Amniotic stem cell (primary cell): ENCODE measurements at places on chromosomes 1 and 21.

- DNase-seq, result no peak
Observed at GRCh38 chr1:118254491-118255425, 69.7 kb upstream of the SPAG17 start.

- no peak for DNase-seq
Observed at GRCh38 chr1:13820456-13820855, 120.5 kb downstream of the PRDM2 start.

DNA sequence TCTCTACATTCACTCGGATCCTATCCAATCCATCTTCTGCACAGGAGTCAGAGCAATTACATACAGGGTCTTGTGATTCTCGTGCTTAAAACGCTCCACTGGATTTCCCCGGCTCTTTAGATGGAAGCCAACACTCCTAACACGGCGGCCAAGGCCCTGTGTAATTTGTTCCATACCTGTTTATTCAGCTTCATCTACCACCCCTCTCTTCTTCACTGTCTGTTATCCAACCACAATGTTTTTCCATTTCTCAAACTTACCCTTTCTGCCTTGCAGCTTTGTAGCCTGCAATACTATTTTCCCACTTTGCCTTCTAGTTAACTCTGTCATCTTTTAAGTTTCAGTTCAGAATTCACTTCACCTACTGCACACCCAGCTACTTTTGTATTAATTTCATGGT, 249.6 kb upstream of the USP25 start:
- DNase-seq, result no peak

- no peak for DNase-seq
Observed at GRCh38 chr1:243268751-243269460, 13.1 kb downstream of the SDCCAG8 start.

DNA sequence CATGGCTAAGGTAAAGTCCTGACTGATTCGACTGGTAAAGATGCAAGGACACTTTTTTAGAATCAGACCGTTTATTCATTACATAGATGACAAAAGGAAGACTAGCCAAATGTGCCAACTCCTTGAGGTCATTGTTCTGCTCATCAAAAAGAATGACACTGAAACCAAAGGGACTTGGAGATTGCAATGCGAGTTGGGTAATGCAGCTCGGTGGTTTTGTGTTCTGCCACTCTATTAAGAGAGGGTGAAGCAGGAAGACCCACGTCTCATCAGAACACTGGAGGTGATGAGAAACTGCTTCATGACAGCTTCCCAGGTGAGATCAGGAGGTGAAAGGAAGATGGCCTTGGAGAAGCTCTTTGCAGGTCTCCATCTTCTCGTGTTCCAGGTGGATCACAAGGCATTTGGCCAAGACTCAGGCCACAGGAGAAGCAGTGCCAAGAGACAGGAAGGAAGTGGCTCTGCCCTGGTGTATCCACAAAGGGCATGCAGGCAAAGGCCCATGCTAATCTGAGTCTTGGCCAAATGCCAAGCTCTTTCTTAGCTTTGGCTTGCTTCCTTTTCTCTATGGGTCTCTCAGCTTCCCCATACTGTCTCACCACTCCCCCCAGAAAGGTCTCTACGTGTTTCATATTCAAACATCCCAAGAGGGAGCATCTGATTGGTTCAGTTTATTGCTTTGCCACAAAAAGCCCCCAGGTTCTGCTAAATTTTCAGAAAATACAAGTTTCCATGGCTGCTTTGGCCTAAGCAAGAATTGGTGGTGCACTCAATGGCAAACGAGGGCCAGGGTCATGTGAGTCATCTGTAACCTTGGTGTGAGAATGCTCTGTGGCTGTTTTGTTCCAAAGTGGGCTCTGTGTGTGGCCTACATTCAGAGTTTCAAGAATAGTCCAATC, 5.7 kb upstream of the CCT8 start:
- DNase-seq, result no peak

- no peak for DNase-seq
Observed at GRCh38 chr1:31396633-31397351, 16.2 kb upstream of the SERINC2 start.

- no peak for DNase-seq
Observed at GRCh38 chr1:111216751-111217150, 10.8 kb upstream of the CHI3L2 start.

DNA sequence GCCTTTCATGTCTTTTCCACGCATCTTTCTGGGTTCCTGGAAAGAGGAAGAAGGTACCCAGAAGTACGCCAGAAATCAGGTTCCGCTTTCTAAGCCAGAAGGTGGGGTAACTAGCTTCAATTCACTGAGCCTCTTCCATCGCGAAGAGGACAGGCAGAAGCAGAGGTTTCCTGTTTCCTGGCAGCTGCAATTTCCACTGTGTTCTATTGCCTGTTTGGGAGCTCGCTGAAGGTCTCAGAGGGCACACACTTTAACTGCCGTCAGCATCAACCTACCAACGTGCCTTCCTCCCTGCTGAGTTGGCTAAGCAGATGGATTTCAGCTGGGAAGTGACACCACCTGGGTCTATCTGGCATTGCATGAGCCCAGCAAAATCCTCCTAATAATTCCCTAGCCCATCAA, 10.0 kb downstream of the NCF2 start:
- no peak for DNase-seq

GRCh38 chr1:19445417-19446342, 39.7 kb downstream of the CAPZB start:
- no peak for DNase-seq

DNA sequence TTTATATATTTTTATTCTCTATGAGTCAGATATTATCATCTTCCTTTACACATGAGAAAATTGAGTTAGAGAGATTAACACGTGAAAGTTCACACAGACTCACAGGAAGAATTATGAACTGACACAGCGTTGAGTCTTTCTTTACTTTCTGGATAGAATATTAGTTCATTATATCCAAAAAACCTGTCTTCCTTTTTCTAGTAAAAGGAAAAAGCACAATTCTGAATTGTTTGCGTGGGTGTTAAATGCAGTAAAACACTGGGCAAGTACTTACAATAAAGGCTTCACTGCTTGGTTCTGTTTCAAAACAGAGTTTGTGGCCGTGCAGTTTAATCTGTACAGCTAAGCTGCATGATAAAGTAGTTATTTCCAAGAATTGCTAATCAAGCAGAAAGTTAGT, 10.8 kb downstream of the MAGI3 start:
- DNase-seq, result no peak

DNA sequence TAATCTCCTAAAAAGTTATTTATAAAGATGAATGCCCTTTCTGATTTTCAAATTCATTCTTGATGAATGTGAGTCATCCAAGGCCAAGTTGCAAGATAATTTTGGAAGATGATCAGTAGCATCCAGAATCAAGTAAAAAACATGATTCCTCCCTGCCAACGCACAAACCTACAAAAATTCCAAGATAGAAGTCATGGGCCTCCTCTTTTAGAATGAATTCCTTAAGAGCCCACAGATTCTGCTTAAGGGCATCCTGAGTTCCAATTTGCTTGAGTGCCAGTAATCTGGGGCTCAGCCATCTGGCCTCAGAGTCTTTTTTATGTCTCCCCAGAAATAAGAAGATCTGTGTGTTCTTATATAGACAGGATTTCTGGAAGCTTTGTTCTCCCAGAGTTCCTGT, 23.2 kb upstream of the SPATA6 start:
- no peak for DNase-seq

DNA sequence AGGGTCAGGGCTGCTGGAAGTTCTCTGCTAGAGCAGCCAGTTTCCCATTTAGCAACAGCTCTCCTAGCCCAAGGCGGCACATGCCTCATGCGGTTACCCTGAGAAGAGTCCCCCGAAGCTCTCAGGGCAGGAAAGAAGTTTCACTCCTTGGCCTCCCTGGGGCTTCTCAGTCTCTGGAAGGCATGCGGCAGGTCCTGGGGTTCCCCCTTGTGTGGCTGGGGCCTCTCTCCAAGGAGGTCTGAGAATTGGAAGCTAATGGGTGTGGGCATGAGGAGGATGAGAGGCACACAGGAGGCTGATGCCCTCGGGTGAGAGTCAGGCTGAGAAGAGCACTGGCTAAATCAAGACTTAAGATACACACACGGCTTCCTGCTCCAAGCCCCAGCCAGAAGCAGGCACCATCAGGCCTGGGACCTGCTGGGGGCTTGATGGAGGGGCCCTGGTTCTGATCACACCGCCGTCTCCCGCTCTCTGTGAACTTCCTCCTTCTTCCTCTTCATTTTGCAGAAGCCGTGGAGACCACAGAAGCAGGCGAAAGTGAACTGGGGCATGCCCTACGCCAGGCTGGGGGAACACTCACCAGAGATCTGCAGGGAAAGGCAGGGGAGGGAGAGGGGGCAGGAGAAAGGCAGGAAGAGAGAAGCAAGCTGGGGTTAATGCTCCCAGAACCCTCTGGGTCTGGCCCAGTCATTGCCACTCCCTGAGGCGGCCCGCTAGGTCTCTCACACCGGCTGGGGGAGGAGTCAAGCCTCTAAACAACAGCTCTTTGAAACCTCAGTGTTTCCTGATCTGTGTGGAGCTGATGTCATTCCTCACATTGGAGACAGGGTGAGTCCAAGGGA, 15.1 kb downstream of the BLACAT1 start:
- no peak for DNase-seq

- no peak for DNase-seq
Observed at GRCh38 chr21:41321211-41321907, 4.8 kb downstream of the FAM3B start.

DNA sequence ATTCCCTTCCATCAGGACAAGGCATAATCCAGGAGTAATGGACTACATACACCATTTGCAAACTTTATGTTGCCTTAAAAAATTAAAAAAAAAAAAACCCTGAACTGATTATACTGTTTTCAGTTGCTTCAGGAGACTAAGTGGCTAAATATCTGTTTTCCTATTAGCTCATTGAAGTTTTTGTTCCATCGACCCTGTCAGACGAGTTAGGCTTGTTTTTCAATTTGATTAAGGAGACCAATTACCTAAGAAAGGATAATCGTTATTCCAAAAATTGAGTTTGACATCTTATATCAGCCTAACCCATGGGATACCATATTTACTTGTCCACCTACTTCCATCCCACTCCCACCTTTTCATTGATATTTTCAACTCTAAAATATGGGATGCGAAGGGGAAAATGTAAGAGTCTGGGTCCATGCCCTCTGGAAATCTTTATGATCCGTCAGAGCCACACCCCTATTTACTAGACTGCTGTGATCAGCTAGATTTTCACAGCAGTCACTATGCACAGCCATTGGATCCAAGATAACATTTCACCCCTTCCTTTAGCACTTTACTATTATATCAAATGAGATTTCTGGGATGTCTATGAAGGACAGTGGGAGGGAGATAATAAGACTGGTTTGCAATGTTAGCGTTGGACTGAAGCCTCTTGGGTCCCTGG, 41.0 kb downstream of the IL12RB2 start:
- no peak for DNase-seq

GRCh38 chr1:232968391-232968790, 18.0 kb downstream of the NTPCR start:
- no peak for DNase-seq

- DNase-seq, result no peak
Observed at GRCh38 chr1:78606274-78606673, 14.0 kb upstream of the IFI44L start.

- DNase-seq, result peak; percentile 6
Observed at GRCh38 chr1:26122988-26123973, 11.7 kb downstream of the PDIK1L start.

DNA sequence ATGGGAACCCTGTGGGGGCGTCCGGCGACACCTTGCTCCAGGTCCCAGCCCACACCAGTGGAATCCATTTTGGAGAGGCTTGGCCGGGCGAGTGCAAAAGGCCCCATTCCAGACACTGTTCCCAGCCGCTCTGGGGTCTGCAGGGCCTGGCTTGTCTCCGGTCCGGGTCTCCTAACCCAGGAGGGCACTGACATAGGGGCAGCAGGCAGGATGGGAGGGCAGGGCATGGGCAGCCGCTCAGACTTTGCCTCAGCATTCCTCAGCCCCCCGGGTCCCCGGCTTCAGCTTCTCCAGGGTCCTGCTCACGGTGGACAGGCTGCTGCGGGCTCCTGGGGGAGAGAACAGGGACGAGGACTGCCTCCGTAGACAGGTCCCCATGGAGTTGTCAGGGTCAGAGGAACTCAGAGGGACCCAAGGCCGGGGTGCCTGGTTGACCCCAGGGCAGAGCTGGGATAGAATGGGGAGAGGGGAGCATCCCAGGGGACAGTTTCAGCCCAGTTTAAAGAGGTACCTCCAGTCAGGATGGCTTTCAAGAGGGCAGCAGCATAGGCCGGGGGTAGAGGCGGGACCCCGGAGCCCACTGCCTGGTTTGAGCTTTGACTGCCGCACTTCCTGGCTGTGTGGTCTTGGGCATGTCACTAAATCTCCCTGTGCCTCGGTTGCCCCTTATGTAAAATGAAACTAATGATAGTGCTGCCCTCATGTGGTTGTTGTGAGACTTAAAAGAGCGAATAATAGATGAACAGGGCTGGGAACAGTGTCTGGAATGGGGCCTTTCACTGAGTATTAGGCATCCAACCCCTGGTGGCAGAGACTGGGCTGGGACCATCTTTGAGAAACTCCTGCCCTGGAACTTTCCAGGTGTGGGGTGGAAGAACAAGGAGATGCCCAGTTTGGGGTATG, 3.7 kb downstream of the KNCN start:
- DNase-seq, result peak; percentile 50

GRCh38 chr21:44952929-44953627, 13.2 kb downstream of the SLX9 start:
- DNase-seq, result no peak

DNA sequence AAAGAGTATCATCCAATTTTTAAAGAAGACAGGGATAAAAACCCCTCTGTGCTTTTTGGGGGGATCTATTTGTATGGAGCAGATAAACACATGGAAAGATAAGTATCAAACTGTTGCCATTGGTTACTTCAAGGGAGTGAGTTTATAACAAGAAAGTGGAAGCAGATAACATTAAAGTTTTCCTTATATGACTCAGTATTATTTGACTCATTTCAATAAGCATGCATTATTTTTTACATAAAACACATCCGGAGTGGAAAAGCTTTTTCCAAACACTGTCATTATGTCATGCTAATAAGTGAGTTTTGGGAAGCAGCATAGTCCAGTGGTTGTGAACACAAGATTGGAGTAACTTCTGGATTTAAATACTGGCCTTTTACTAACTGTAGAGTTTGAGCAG, 452.2 kb downstream of the LTN1 start:
- DNase-seq, result peak; percentile 43

- peak; percentile 81 for DNase-seq
Observed at GRCh38 chr1:156502894-156503697, 2.5 kb upstream of the MEF2D start.

DNA sequence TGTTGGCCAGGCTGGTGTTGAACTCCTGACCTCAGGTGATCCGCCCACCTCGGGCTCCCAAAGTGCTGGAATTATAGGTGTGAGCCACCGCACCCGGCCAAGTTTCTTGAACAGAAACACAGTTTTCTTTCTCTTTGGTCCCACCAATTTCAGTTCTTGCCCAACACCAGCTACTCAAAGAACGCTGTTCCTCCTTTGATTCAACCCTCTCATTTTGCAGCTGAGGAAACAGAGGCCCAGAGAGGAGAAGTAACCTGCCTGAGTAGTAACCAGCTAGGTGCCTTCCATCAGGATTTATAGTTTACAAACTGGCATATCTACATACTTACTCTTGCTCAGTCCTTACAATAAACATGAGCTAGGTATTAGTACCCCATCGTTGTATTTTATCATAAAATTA, 119.9 kb downstream of the SYF2 start:
- DNase-seq, result no peak

- no peak for DNase-seq
Observed at GRCh38 chr1:112849425-112850033, 106.5 kb downstream of the SLC16A1 start.
